ENCODE measurements at places on chromosomes 12 and 14.

- DNase-seq: peak; percentile 62
Measured at GRCh38 chr12:112992541-112993398, 14.5 kb downstream of the OAS2 start.

DNA sequence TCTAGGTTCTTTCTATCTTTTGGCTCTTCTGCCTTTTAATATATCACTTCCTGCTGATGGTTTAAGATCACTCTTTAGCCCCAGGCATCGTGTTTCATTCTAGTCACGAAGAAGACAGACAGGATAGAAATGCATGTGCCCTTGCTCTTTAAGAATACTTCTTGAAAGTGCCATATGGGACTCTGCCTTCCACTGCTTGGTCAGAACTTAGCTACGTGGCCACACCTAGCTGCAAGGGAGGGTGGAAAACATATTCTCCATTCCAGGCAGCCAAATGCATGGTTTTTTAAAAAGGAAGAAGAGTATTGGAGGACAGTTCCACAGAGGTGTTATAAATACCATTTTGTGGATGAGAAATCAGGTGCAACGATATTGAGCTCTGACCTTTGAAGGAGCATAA, 143.3 kb downstream of the KLRB1 start:
- DNase-seq: no peak

DNA sequence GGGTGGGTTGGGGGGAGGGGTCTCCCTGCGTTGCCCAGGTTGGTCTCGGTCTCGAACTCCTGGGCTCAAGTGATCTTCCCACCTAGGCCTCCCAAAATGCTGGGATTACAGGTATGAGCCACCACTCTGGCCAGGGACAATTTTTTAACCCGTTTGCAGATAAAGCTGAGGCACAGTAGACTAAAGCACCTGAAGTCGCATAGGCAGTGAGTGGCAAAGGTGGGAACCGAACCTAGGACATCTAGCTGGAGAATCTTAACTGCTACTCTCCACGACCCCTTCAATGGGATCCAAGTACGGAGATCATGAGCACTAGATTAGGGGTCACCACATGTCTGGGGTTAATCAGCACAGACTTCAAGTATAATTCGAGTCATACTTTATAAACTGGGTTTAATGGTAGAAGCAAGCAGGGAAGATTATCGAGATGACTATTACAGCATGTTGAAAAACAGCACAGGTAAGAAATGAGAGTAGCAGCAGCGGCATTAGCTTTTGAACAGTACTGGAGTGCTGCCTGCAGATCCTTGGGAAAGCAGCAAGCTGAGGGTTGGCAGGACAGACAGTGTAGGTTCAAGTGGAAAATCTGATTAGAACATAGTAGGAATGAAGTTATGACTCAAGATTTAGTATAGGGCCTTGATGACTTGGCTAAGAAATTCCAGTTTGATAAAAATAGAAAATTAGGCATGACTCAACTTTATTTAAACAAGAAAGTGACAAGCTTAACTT, 23.9 kb downstream of the NID2 start:
- no peak for DNase-seq

DNA sequence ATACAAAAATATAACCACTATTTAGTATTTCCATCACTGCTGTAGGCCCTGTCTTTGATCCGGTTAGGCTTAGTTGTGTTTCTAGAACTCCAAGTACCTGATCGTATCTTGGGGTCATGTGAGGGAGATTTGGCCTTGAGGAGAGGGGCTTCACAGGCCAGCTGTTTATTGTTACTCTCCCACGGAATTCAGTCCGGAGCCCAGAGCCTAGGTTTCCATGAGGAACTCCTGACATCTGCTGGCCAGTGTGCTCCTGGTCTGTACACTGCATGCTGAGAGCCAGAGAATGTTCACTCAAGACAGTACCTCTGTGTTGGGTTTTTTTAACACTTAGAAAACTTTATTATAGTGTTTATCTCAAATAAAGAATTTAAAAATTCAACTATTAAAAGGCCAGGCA, 341.0 kb upstream of the TMEM132C start:
- DNase-seq: no peak

- no peak for DNase-seq
Measured at GRCh38 chr14:77556946-77557345, 58.3 kb upstream of the ISM2 start.

GRCh38 chr12:113664224-113664681, 192.6 kb upstream of the LHX5 start:
- no peak for DNase-seq

DNA sequence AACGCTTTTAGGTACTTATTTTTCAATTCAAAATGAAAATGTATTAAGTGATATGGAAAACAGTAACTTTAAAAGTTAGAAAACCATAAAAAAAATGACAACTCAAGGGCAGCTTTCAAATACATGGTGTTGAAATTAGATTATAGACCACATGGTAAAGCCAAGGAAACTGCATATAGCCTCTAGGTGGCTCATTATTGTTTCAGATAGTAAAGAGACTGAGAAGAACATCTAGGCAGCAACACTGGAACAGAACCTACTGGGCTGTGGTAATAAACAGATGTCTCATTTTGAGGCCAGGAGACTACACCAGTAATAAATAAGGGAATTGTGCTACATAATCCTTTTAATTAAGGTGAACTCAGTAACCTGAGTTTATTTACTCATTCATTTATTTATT, 13.0 kb downstream of the FBXO33 start:
- DNase-seq: no peak

GRCh38 chr14:65499138-65499537, 86.6 kb downstream of the FUT8 start:
- DNase-seq: no peak

DNA sequence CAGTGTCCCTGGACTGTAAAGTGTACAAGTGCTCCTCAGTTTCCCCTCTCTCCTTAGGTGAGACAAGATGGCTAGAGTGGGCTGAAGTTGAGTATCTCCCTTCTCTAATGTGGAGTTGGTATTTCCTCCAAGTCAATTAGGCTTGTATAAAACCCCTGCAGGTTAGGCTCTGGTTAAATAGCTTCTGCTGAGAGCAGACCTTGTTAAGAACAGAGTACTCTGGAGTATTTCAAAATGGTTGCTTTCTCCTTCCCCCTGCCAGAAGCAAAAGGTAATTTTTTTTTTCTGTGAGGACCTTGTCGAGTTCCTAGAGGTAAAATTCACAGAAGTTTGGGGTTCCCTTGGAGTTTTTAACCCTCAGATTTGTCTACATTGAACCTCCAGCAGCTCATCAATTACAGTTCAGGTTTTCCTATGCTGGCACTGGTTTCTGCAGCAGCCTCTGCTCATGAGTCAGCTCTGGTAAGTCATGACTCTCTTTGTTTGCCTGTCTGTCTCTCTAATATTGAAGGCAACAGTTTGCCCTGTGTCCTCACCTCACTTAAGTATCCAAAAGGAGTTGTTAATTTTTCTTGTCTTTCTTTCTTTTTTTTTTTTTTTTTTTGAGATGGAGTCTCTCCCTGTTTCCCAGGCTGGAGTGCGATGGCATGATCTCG, 27.8 kb upstream of the GLIPR1 start:
- DNase-seq: no peak

DNA sequence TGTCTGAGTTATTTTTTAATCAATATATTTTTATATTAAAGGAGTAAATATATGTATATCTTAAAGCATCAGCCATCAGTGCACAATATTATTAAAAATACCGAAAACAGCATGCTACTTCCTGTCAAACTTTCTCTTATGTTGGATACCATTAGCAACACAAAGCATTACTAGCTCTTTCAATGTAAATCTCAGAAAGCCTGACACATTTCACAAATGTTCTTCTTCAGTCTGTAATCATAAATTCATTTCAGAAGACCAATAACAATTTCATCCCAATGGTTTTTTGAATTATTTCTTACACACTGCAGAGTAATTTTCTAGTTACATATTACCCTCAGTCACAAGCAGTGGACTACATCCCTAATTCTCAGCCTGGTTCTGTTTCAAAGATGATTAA, 226.9 kb downstream of the LRRK2 start:
- DNase-seq: no peak

GRCh38 chr12:72241552-72241951, 30.6 kb upstream of the TRHDE start:
- DNase-seq: no peak

GRCh38 chr14:77529963-77530362, 31.3 kb upstream of the ISM2 start:
- DNase-seq: no peak

- DNase-seq: no peak
Measured at GRCh38 chr12:109134186-109134917, 18.0 kb downstream of the ACACB start.

DNA sequence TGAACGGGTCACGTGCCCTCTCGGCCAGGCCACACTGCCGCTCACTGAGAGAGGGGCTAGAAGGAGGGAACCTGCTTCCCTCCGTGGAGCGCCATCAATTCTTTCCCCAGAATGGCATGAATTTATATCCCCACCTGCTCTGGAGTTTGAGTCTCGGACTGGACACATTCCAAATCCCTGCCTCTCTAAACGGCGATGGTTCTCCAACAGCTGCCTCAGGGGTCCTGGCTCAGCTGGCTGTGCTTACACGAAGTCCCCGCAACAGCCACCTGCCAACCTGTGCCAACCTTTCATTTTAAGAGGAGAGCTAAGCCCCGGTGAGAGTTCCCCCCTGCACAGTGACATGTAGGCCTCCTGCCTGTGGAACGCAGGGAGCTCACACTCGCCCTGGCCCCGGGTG, 73.2 kb downstream of the RIMBP2 start:
- DNase-seq: no peak

GRCh38 chr14:48874711-48875110, 711.5 kb downstream of the RPS29 start:
- DNase-seq: no peak

GRCh38 chr12:132783917-132784531, 22.4 kb upstream of the ANKLE2 start:
- no peak for DNase-seq

DNA sequence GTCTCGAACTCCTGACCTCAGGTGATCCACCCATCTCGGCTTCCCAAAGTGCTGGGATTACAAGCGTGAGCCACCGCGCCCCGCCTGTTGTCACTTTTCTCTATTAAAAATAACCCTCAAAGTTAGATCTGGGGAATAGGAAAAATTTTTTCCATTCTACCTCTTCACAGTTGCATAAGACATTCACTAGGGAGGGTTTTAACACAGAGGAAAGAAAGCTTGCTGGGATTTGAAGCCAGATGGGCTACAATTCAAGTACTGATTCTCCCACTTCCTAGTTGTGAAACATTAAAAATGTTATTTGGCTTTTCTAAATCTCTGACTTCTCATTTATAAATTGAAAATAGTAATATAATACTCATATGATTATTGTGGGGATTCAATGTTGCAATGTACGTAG, 23.3 kb upstream of the SLC15A5 start:
- no peak for DNase-seq

- DNase-seq: peak; percentile 83
Measured at GRCh38 chr12:104108755-104109445, 29.1 kb downstream of the NFYB start.

GRCh38 chr14:26605602-26606001, 7.8 kb upstream of the NOVA1 start:
- no peak for DNase-seq

- no peak for DNase-seq
Measured at GRCh38 chr14:60867503-60868172, 113.2 kb downstream of the TRMT5 start.

- DNase-seq: no peak
Measured at GRCh38 chr12:91618281-91618680, 435.7 kb upstream of the DCN start.

DNA sequence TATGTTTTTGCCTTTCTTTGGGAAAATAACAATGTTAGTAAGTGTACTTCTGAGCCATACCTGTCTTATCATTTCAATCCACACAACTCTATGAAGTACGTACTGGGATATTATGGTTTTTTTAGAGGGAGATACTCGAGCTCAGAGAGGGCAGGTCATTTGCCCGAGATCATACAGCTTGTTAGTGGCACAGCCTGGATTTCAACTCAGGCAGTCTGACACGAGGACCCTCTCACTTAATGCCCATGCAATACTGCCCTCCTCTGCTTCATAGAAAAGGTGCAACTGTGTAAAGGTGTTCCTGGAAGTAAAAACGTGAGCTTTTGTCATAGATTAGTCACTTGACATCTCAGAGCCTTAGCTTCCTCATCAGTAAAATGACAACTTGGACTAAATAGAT, 128.0 kb downstream of the NDUFA12 start:
- no peak for DNase-seq

GRCh38 chr14:89828471-89829165, 125.9 kb downstream of the EFCAB11 start:
- DNase-seq: no peak

DNA sequence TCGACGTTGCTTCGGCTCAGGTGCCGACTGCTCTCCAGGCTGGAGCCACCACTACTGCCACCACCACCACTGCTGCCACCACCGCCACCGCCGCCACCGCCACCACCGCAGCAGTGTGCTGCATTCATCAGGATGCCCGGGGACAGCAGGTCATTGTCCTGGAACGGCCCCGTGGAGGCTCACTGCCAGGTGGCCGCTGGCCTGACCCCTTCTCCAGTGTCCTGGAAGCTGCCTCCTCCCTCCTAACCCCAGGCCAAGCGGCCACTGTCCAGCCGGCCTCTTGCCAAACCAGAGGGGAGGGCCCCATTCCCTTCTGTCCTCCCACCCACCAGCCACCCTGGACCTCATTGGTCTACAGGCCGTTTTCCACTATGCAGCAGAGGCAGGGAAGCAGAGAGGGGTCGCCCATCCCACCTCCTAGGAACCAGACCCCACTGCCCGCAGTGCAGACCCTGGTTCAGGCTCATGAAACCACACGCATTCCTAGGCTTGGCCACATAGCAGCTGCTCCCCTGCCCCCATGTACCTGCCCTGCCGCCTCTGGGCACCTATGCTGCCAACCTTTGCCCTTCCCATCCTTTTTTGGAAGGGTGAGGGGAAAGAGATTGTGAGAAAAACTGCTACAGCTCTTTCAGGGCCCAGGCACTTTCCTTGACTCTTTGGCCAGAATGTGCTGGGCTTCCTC, 15.2 kb downstream of the ARL6IP4 start:
- DNase-seq: no peak

- no peak for DNase-seq
Measured at GRCh38 chr14:103204852-103205540, 81.7 kb downstream of the TNFAIP2 start.

- DNase-seq: no peak
Measured at GRCh38 chr12:98594050-98594835, 757 bp downstream of the SLC25A3 start.

DNA sequence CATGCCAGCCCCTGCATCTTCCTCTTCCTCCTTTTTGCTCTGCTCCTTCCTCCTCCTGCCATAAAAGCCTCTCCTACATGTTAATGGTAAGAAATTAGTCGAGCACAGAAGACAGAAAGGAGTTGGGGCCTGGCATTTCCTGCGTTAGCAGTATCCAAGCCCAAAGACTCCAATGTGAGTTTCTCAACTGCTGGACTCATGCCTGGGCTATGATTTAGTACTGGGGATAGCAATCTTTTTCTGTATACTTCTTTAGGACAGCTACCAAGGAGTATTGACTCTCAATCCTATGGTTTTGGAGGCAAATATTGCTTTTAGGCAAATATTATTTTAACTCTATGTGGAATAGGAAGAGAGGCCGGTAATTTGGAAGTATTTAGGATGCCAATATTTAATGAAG, 18.0 kb upstream of the SLC38A4 start:
- DNase-seq: no peak

- DNase-seq: no peak
Measured at GRCh38 chr14:99708449-99708848, 24.4 kb downstream of the CYP46A1 start.

GRCh38 chr12:116303066-116303465, 25.6 kb upstream of the MED13L start:
- DNase-seq: no peak

- DNase-seq: no peak
Measured at GRCh38 chr12:124675881-124676713, 108.7 kb upstream of the NCOR2 start.
